ENCODE measurements at places on chromosomes 3 and 15.
A peak's percentile ranks its signal among the peaks of the same experiment; 100 is the strongest.

- DNase-seq, result no peak
Observed at GRCh38 chr3:194125442-194125841, 10.5 kb upstream of the HES1 start.

DNA sequence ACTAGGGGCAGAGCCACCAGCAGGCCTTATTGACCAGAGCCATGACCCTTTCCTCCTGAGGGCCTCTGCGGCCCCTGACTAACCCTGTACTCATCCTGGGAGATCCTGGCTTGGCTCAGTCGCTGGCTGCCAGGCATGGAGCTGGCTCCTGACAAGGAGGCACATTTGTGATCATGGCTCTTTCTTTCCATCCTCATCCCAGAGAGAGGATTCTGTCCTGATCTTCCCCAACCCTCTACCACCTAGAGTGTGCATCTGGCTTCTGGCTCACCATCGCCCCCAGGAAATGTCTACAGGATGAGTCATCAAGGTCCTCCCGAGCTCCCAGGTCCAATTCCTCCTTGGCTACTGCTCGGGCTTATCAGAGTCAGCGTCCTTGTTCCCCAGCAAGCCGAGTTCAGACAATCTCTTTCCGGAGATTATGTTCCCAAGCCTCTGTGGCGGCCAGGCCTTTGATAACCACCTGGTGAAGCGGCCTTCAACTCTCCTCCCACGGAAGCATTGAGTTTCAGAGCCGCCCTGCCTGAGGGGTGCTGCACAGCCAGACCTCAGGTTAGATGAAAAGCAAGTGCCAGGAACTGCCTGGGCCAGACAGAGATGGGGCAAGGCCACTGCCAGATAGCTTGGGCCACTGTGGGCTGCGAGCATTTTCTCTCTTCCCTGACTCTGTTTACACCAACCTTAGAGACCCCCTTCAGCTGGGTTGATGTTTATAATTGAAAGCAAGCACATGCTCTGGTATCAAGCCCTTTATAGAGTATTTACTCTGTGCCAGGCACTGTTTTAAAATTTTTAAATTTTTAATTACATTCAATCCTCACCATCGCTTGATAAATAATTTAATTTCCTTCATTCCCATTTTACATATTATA is 44.3 kb upstream of the MRPS22 start:
- no peak for DNase-seq

GRCh38 chr3:4507024-4507596 is 14.0 kb downstream of the ITPR1 start:
- DNase-seq, result no peak

- DNase-seq, result no peak
Observed at GRCh38 chr3:58638591-58638990, 28.0 kb downstream of the FAM3D start.

GRCh38 chr3:129793942-129794310 is 99.6 kb downstream of the TMCC1 start:
- DNase-seq, result no peak

- DNase-seq, result no peak
Observed at GRCh38 chr3:134315286-134316106, 58.8 kb downstream of the AMOTL2 start.

GRCh38 chr3:190444576-190445145 is 5.0 kb downstream of the TMEM207 start:
- no peak for DNase-seq

DNA sequence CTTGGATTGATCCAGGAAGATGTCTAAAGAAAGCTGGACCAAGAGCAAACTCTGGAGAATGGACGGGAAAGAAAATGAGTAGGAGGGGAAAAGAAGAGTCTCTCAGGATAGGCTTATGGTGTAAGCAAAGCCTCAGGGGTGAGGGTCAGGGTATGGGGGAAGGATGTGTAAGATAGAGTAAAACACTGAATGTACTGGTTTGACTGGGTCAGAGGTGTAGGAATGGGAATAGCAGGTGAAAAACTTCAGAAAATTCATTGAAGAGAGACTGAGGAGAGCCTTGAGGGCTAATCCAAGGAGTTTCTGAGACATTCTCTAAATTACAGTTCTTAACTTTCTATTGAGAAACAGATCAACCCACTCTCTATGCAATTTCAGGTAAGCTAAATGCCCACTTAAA is 857.3 kb downstream of the FHIT start:
- DNase-seq, result no peak

DNA sequence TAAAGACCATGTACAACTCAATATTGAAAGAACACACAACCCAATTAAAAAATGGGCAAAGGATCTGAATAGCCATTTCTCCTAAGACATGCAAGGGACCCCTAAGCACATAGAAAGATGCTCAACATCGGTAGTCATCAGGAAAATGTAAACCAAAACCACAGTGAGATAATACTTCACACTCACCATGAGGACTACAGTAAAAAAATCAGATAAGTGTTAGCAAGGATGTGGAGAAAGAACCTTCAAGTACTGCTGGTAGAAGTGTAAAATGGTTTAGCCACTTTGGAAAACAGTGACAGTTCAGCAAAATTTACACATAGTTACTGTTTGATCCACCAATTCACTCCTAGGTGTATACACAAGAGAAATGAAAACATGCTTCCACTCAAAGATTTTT is 30.1 kb upstream of the XIRP1 start:
- DNase-seq, result no peak

GRCh38 chr3:187673012-187673411 is 2.8 kb upstream of the SST start:
- no peak for DNase-seq

DNA sequence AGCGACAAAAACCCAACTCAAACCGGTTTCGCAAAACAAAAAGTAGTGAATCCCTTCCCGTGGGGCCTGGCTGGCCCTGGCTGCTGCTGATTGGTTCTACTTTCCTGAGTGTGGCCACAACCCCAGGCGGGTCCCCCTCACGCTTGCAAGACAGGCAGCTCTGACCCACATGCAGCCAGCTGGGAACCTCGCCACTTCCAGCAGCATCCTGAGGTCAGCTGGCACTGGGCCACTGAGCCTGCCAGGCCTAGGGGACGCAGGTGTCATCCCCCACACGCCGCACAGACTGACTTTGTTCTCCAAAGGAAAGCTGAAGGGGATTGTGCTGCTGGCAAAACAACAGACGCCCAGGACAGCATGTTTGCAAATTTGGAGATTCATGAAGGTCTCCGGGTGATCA is 111.1 kb downstream of the TPRA1 start:
- DNase-seq, result peak; percentile 59

GRCh38 chr15:69777356-69777755 is 320.4 kb downstream of the TLE3 start:
- DNase-seq, result no peak

DNA sequence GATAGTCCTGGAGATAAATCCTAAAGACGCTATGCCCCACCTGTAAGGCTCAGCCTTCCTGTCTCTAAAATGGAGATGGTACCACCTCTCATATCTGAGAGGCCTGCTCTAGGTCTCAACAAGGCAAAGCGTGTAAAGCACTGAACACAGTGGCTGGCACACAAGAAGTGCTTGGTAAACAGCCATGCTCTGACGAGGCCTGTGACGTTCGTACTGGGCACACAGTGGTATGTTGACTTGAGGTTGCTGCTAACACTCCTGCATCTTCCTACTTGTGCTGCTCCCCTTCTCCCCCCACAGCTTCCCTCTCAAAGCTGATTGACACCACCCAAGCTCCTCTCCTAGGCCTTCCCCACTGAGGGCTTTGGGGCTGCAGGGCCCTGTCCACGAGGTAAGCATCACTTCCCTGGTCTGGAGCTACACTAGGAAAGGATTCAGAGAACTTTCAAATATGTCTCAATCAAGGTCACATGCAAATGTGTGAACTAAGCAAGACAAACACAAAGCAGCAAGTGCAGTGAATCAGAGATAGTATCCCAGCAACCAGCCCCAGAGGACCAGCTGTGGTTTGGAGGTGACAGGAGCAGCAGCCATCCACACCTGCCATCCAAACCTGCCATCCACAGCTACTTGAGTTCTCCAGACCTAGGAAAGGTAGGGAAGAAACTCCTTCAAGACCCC is 177.5 kb downstream of the STT3B start:
- DNase-seq, result no peak

GRCh38 chr3:130516645-130517512 is at the start of gene COL6A6:
TSS of gene COL6A6 (plus strand) at chr3:130517177. CDS start at chr3:130560365, 43,188 bp downstream.
- DNase-seq, result no peak

- DNase-seq, result no peak
Observed at GRCh38 chr3:116198087-116198486, 247.2 kb downstream of the LSAMP start.

GRCh38 chr15:71708741-71709140 is 101.6 kb upstream of the NR2E3 start:
- no peak for DNase-seq

GRCh38 chr3:138114431-138114918 is 933 bp downstream of the DZIP1L start:
- no peak for DNase-seq

DNA sequence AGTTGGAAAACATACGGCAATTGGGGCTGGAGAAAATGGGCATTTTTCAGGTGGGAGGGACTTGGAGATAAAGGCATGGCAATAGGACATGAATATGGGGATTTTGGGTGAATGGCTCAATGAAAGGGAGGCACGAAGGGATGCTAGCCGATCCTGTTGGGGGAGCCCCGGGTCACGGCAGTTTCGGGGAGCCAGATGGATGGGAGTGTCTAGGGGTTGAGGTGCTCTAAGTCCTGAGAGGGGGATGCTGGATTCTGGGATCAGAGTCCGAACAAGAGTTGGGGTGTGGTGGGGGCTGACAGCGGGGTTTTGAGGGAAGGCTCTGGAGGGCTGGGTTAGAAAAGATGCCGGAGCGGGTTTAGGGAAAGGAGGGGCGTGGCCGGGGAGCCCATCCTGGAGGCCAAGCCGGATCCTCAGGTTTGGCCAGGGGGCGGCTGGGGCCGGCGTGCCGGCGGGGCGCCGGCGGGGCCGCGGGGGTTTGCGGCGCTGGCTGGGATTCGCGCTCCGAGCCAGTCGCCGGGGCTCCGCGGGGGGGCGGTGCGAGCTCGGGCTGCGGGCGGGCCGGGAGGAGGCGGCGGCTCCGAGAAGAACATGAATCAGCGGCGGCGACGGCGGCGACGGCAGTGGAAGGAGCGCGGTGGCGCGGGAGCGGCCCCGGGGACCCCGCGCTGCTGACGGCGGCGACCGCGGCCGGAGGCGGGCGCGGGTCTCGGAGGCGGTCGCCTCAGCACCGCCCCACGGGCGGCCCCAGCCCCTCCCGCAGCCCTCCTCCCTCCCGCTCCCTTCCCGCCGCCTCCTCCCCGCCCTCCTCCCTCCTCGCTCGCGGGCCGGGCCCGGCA is at the start of gene TYRO3:
Gene TYRO3, plus strand, starts transcription at position 813 of the 839 bp plus-strand sequence. CDS start 46 bp downstream, outside the sequence.
- DNase-seq, result peak; percentile 91

- no peak for DNase-seq
Observed at GRCh38 chr3:183878071-183878470, 6.6 kb downstream of the PARL start.

GRCh38 chr3:122609798-122610559 is 32.5 kb downstream of the PARP15 start:
- DNase-seq, result no peak

- no peak for DNase-seq
Observed at GRCh38 chr3:106631373-106632108, 745.7 kb upstream of the CCDC54 start.

DNA sequence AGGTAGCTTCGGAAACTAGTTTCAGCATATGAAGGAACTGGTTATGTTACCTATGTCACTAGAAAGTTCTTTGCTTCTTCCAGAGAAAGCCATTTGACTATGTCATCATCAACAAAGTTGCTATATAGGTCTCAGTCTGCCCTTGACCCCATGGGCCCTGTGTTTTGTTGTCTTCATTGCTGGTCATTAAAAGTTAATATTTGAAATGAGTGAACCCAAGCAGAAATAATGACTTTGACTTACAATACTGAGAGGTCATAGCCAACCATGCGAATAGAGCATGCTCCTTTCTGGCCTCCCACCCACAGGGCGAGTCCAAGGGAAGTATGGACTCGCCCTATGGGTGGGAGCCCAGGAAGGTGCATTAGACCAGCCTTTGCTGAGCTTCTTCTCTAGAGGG is 40.9 kb downstream of the APH1B start:
- DNase-seq, result no peak

GRCh38 chr3:176767385-176767784 is 429.9 kb downstream of the TBL1XR1 start:
- DNase-seq, result no peak

- DNase-seq, result no peak
Observed at GRCh38 chr3:183439515-183439914, 11.1 kb upstream of the MCF2L2 start.

- DNase-seq, result no peak
Observed at GRCh38 chr15:87711026-87711425, 545.5 kb downstream of the NTRK3 start.
